Astrocyte of the cerebellum (primary cell): ENCODE measurements at places on chromosomes 6 and 20.

DNA sequence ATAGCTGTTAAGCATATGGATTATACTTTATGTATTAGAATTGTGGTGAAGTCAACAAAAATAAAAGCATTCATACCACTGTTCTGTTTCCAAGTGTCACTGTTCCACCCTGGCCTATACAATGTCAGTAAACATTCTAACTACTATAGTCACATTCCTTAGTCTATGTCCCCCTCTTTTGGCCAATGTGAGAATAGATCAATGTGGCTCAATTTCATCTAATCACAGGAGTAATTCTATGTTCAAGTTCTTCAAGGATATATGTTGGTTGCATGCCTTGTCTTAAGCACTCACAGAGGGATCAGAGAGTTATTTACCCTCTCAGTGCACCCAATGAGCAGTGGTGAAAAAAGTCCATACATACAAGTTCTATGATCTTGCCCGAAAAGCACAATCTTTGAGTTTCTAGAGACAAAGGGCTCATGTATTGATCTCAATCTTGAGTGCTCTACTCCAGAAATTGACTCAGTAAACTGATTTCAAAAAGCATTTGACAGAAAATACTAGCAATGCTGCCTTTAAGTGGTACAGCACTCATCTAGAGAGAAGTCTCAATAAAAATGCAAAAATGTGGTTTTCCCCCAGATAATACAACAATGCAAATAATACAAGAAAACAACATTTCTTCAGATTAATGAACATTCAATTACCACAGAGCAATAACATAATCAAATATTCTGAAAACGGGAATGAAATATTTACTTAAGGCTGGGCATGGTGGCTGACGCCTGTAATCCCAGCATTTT lies 16.5 kb downstream of the SMLR1 start:
- DNase-seq, result peak; percentile 48

- DNase-seq, result no peak
Observed at GRCh38 chr6:72850469-72850868, 228.6 kb downstream of the KCNQ5 start.

DNA sequence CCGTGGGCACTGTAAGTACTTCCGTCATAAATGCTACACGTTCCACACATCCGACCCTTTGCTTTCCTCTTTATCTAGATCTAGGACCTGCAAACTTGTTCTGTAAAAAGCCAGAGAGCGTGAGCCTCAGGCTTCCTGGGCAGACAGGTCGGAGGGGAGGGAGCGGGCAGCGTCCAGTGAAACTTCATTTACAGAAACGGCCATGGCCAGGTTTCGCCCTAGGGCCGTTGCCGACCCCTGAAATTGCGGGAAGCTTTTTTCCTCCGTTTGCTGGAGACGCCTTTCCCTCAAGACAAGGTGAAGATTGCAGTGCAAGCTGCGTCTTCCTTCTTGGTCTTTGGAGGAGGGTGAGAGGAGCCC lies 155.4 kb downstream of the DLL1 start:
- no peak for DNase-seq

GRCh38 chr20:43988867-43989266 lies 74.2 kb downstream of the TOX2 start:
- DNase-seq, result no peak
